ENCODE measurements at places on chromosomes 5 and 9.

GRCh38 chr5:35665096-35665495 is 47.4 kb downstream of the SPEF2 start:
- no peak for DNase-seq

GRCh38 chr9:127973169-127974000 is 7.4 kb downstream of the EEIG1 start:
- no peak for DNase-seq

DNA sequence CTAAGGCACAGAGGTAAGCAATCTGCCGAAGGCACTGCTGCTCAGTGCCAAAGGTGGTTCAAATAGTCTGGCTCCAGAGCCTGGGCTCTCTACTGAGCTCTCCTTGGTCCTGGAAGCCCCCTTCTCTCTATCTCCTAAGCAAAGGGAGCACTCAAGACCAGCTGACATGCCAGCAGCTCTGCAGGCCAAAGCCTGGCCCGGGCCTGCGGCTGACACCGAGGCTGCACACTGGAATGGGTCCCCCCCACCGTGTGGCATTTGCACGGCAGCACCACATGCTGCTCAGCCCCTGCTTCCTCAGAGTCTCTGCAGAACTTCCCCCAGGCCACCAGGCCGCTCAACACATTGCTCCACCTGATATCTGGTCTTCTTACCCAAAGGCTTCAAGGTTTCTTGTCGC is 57.8 kb upstream of the GOLPH3 start:
- DNase-seq = no peak

DNA sequence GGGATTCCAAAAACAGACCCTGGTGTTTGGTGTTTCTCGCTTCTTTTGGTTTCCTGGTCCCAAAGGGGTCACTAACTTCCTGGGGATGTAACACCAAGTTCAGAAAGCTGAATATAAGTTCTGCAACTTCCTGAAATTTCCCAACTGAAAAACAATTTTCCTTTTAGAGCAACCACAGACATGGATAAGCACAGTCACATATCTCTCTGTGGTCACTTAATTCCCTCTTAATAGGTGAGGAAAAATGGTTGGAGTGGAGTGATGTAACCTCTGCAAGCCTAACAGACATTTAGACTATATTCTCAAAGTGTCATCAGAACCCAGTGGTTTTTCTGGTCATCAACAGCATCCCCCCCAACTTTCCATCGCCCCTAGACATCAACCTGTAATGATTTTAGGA is 135.3 kb downstream of the PRELID2 start:
- DNase-seq = no peak

GRCh38 chr9:93097511-93098201 is 1.6 kb downstream of the CARD19 start:
- no peak for DNase-seq
